ENCODE measurements at places on chromosomes 3 and 15.

- no peak for DNase-seq
Measured at GRCh38 chr3:99789011-99789721, 28.5 kb upstream of the CMSS1 start.

- no peak for DNase-seq
Measured at GRCh38 chr3:30852833-30853232, 41.6 kb downstream of the GADL1 start.

DNA sequence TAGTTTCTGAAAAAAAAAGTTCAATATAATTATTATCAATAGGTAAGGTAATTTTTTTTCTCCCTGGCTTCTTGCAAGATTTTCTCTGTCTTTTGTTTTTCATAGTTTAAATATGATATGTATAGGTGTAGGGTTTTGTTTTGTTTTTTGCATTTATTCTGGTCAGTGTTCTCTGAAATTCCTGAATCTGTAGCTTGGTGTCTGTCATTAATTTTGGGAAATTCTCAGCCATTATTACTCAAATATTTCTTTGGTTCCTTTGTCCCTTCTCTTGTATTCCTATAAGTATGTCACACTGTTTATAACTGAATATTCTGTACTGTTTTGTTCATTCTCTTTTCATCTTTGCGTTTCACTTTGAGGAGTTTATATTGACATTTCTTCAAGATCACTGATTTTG is 22.1 kb downstream of the IQCH start:
- no peak for DNase-seq

GRCh38 chr3:112811131-112811884 is 35.4 kb downstream of the CD200R1L start:
- no peak for DNase-seq

GRCh38 chr3:79871656-79872055 is 103.9 kb upstream of the ROBO1 start:
- no peak for DNase-seq

DNA sequence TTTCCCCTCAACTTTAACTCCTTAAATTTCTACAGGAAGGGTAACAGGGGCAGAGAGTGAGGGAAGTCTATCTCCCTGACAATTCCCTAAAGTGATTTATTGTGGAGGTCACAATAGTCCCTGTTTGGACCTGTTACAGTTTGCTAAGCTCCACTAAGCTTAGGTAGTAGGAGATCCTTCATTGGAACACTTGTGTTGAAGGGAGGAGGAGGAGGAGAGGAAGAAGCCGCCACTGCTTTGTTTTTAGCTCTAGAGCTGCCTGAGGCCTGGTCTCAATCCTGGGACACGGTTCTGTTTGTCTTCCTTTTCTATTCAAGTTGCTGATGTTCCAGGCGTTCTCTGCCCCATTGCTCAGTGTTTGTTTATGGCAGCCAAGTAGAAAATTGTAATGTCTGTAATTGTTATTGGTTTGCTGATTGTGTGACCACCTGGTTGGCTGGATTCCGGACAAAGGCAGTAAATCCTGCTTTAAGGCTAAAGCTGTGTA is 48.4 kb downstream of the HES1 start:
- no peak for DNase-seq

- DNase-seq = no peak
Measured at GRCh38 chr3:140052771-140053702, 118.1 kb downstream of the CLSTN2 start.

DNA sequence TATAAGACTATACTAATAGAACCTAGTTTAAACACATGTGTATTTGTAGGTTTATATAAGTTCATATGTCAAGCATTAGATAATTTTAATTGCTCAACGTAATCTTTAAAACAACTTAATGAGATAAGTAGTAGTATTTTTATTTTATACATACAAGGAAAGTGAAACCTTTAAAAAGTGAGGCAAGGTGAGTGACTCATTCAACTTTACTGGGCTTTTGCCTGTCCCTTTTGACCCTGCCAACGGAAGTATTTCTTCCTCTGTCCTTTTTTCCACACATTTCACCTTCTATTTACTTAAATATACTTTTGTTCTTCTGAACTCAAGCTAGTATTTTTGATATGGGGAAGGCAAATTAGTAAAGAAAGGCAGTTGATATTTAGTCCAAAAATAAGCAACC is 78.5 kb downstream of the KBTBD8 start:
- DNase-seq = no peak

DNA sequence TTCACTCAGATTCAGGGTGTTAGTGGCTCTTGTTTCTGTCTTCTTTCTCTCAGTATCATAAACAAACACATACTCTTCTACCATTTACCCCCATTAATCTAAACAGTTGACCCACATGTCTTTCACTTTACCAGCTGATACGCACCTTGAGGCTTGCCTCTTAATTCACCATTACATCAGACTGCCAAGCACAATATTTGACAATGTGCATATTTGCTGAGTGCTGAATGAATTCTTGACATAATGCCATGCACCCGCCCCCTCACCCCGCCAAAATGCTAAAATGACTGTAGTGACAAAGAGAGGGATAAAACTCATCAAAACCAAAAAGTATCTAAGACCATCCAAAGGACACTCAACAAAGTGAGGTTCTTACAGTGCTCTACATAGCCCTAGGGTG is 57.4 kb downstream of the NGLY1 start:
- no peak for DNase-seq

- no peak for DNase-seq
Measured at GRCh38 chr3:100634493-100635272, 25.3 kb downstream of the ADGRG7 start.

DNA sequence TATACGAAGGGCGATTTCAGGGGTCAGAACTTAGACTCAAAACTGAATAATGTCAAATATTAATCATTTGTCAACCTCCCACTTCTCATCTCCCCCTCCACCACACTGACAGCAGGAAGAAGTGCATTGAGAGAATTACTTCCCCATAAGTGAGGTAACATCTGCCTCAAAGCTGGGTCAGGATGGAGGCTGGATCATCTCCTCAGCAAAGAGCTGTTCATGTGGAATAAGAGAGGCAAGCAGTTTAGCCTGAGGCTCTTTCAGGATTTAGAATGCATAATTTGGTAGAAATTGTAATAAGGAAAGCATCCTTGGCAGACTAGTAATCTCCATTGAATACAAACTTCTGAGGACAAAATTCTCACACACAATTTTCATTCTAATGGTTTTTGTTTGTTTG is 512.1 kb downstream of the ROBO1 start:
- DNase-seq = no peak

- DNase-seq = no peak
Measured at GRCh38 chr3:189724356-189724755, 93.2 kb downstream of the TP63 start.

DNA sequence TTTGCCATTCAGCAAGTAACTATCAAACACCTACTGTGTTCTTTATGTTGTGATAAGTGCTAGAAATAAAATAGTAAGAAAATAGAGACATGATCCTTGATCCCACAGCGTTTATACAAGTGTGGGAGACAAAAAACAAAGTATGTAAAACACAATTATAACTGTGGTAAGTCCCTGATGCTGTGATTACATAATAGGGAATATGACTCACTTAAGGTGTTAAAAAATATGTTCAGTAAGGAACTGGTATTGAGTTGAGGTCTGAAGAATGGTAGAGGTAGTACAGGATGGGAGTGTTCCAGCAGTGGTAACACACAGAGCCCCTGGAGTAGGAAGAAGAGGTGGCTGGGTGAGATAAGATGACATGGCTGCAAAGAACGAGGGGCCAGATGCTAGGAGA is 132.1 kb upstream of the TMC3 start:
- no peak for DNase-seq

- no peak for DNase-seq
Measured at GRCh38 chr15:66156310-66156975, 97.1 kb downstream of the MEGF11 start.

DNA sequence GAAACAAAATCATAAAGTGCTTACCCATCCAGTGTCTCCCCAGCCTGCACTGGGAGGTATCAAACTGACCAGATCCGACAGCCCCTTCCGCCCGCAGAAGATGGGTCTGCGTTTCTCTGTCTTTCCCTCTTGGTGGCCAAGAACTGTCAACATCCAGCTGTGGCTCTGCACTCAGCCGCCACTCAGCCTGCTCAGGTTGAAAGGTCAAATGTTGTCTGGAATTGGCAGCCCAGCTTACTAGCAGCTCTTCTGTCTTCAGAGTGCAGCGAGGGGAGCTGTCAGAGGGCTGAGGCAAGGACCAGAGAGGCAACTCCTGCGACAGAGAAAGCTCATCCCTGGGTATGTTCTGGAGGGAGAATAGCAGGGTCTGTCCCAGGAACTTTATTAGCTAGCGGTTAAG is 45.4 kb downstream of the GOLGA6L2 start:
- no peak for DNase-seq

GRCh38 chr3:123834631-123835030 is 49.5 kb downstream of the MYLK start:
- no peak for DNase-seq

DNA sequence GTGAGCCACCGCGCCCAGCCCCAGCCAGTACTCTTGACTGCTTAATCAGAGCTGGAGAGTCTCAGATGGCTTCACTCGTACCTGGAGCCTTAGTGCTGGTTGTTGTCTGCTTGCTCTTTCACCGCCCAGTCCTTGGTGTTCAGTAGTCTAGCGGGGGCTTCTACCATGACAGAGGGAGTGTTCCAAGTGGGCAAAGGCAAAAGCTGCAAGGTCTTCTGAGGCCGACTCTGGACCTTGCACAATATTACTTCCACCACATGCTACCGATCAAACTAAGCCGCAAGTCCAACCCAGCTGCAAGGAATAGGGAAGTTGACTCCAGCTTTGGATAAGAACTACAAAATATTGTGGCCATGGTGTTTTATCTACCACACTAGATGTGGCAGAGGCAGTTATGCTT is 6.6 kb downstream of the PARL start:
- no peak for DNase-seq
